ENCODE measurements at places on chromosomes 11 and 22.

DNA sequence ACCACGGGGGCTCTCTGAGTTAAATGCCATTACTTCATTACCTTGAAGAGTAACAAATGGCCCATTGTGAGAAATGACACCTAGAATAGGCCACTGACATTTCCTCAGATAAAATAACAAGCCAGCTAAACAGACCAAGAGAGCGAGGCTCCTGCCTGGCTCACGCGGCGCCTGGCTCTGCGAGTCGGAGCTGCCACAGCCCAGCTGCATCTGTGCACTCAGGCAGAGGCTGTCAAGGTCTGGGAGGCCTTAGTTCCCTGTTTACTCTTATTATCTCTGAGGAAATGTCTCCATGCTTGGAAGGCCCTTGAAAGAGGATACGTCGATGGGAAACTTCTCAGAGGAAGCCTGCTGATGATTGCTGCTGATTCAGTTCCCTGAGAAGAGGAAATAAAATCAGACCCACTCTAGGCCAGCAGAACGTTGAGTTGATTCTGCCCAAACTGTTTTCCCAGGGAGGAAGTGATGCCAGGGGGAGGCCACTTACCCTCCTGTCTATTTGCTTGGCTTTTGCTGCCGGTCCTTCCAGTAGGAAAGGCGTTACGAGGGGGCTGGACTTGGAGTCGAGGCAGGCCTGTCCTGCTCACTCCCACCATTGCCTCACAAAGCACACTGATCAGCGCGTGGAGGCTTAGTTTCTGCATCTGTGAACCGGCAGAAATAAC, 208.8 kb downstream of the TBC1D22A start:
- no peak for DNase-seq

GRCh38 chr11:126282361-126282735, 545 bp upstream of the TIRAP start:
- peak; percentile 29 for DNase-seq

DNA sequence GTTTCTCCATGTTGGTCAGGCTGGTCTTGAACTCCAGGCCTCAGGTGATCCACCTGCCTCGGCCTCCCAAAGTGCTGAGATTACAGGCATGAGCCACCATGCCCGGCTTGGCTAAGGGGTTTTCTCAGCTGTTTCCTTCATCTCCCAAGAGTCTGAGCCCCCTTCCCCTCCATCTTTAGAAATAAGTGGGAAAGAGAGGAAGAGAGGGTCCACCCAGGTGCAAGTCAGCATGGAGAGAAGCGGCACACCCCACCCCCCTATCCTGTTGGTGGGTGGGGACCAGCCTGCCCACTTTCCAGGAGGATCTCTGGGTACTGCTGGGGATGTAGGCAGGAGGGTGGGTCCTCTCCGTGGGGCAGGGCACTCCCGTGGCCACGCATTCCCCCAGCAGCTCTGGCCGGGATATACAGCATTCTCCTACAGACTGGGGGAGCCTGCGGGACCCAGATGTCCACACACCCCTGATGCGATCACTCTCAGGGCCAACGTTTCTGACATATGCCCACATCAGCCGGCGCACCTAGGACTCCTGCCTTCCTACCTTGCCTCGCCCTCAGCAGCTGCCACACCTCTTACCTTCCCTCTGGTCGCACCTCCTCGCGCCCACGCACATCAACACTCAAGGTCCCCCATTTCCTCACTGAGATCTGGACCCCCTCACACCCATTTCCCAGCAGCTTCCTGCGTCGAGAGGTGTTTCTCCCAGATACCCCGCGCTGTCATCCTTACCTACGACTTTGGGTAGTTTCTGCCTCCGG, 8.9 kb downstream of the SCARF2 start:
- no peak for DNase-seq

DNA sequence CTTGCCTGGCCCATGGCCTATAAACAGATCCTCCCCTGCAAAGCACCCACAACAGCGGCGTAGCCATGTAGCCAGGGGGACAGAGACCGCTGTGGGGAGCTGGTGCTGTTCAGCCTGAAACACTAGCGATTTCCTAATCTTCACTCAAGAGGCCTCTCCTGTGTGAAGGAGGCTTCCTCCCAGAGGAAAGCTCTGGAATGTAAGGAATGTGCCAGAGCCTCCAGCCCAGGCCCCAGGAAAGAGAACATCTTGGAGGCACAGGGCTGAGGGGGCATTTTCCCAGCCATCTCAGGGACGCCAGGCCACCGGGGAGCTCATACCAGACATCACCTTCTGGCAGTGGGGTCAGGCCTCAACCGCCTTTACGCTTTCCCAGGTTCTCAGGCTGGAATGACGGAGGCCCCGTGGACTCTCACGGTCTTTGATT, 24.0 kb downstream of the MIAT start:
- DNase-seq = peak; percentile 75

DNA sequence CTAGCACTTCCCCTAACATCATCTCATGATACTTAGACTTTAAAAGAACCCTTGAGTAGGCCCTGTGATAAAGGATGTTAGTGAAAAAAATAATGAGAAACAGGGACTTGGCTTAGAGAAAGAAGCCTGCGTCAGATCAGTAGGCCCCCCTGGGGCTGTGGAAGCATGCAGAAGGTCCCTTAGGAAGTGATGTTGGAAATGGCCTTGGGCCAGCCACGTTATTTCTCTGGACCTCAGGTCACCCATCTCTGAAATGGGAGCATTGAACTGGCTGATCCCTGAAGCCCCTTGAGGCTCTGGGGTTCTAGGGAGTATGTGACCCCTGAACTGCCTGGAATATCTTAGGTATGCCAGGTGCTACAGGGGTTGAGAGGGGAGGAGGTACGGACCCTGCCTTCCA, 40.2 kb downstream of the MCM5 start:
- DNase-seq = no peak

- DNase-seq = no peak
These were observed 68.4 kb downstream of the TCF20 start for GRCh38 chr22:42202048-42202447.

- no peak for DNase-seq
These were observed 185.5 kb downstream of the LRRC4C start for GRCh38 chr11:41273908-41274307.

DNA sequence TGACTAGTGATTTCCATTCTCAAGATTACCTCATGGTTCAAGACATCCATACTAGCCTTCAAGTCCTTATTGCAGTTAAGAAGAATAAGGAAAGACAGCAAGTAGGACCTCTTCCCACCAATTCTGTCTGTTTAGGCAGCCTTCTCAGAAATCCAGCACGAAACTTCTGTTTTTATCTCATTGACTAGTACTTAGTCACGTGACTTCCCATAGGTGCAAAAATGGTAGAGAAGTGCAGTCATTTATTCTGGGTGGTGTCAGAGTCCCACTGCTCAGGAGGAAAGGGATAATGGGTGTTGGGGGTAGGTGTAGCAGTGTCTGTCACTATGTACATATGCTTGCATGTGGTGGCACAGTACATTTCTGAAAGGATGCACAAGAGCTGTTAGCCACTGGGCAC, 57.7 kb upstream of the SORL1-AS1 start:
- DNase-seq = no peak

DNA sequence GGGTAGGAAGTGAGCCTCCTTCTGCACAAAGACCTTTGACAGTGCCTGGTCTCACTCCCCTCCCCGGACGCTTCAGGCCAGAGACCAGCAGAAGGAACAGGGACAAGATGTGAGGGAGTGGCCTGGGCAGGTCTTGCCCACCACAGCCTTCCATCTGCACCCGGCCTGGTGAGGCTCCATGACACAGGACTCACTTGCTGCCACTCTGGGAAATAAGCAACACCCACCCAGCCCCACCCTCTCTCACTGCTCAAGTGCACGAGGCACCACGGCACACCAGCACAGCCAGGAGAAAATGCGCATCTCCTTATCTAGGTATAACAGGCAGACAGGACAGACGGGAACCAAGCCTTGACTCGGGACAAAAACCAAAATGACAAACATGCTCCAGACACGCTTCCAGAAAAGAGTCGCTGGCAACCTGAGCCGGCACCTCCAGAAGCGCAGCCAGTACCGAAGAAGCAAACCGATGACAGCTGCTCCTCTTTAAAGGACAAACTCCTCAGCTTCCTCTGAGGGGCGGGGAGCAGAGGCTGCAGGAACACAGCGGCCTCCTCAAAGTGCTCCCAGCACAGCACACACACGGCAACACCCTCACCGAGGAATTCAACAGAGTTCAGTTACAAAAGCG, 41.7 kb downstream of the BRD1 start:
- no peak for DNase-seq

- DNase-seq = no peak
These were observed 572.9 kb upstream of the CHORDC1 start for GRCh38 chr11:90795746-90796145.

DNA sequence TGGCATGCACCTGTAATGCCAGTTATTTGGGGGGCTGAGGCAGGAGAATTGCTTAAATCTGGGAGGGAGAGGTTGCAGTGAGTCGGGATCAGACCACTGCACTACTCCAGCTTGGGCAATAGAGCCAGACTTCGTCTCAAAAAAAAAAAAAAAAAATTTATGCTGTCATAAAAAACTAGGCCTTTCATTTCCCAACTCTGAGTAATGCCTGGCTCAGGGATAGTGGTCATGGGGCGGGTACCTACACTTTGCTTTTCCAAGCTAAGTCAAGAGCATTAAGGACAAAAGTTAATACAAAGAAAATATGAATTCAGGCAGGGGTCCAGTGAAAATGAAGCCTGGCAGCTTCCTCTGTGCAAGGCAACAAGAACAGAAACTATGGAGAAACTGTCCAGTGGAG, 16.3 kb downstream of the CPSF7 start:
- peak; percentile 63 for DNase-seq

DNA sequence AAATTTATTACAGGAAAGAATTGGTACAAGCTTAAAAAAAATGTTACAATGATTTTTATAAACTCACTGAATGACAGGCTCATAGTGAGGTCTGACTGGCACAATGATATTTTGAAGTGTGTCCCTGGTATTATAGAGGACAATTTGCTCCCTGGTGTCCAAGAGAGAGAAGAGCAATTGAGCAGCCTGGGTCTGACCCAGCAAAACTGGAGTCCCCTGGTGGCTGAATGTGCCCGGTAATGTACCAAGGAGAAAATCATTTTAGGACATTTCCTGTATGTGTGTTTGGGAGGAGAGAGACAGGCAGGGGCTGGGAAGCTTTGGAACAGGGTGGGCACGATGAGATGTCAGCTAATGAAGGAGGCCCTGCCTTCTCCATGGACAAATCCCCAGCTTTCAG, 125.3 kb downstream of the APOL5 start:
- DNase-seq = peak; percentile 51

DNA sequence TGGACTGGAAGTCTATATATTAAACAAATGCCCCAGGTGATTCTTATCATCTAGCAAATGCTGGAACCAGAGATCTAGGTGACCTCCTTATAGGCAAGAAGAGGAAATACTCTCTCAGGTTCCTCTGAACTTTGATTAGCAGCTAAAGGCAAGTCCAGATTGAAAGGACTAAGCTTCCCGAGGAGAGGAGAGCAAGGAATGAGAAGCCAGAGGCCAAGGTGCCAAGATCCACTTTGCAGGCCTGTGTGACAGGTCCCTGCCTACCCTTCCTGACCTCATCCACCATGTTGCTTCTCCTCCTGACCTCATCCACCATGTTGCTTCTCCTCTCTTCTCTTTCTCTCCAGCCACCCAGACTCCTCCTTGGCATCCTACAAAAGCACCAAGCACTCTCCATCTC, 173.2 kb downstream of the LARGE1 start:
- DNase-seq = no peak

DNA sequence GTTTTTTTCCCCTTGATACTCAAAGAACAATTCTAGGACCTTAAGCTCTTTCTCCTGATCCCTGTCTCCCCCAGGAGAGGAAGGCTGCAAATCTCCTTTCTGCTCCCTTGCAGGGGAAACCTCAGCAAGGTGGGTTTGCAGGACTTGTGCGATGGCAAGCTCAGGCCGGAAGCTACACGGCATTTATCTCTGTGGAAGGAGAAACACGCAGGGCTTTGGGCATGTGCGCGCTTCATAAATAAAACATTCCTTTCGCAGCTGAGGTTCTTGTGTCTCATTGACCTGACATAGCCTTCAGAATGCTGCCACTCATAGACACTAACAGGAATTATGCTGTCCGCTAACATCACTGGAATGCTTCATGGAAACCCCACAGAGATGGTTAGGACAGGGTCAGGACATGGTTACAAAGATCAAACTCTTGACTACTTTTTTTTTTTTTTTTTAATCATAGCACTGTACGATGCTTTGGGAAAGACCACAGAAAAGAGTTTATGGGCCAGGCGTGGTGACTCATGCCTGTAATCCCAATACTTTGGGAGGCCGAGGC, 42.6 kb downstream of the SLN start:
- no peak for DNase-seq

DNA sequence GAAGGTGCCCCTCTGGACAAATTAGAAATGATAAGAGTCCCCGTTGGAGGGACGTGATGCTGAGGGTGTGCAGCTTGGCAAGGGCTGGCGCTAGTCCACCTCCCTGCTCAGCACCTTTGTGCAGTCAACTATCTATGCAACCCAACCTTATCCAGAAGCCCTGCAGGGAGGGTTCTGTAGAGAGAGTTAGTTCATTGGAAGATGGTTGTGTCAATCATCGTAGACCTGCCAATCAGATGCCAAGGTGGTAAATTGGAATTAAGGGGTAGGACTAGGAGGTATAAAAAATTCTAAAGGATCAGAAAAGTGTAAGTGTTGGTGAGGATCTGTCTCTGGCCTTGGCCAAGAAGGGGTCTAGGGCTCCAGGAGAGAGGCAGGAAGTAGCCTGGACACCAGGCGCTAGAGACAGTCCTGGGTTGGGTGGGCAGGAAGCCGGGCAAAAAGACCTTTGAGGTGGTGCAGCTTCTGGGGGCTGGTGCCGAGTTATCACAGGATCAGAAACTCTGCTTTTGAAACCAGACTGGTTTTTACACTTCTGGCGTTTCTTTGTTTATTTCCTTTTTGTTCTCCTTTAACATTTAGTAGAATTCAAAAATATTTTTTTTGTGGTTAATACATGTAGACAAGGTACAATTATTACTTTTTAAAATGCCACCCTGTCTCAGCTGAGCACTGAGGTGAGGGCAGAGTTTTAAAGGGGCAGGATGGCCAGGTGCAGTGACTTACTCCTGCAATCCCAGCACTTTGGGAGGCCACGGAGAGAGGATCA, 1.6 kb downstream of the C1QTNF6 start:
- peak; percentile 64 for DNase-seq
